ENCODE measurements at places on chromosomes 16 and 17. TPM values are rescaled to one million over a fixed set of nuclear protein-coding genes. Genes with fewer than 3 reads are reported as not detected.

GRCh38 chr17:80989586-80989913, 2.1 kb upstream of the CHMP6 start:
- no peak for DNase-seq

The GRIN2A gene
- not detected for polyA plus RNA-seq

GRCh38 chr16:4989391-4990006, 31.4 kb downstream of the SEC14L5 start:
- no peak for DNase-seq

The KIF18B gene
- not detected for polyA plus RNA-seq

DNA sequence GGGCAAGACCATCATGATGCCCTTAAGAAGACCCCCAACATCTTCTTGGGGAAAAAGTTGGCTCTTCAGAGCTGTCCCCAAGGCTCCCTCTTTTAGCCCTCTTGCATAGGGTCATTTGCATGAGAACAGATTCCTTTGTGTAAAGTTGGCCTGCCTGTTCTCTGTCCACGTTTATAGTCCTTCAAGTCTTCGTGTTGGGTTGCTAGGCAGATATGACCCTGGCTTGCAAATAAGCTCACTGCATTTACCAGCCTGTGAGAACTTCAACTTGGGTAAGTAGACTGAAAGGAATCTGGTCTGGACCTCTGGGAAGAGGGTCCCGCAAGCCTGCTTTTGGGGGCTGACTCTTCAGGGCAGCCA, 2.9 kb downstream of the ARSG start:
- no peak for DNase-seq

DNA sequence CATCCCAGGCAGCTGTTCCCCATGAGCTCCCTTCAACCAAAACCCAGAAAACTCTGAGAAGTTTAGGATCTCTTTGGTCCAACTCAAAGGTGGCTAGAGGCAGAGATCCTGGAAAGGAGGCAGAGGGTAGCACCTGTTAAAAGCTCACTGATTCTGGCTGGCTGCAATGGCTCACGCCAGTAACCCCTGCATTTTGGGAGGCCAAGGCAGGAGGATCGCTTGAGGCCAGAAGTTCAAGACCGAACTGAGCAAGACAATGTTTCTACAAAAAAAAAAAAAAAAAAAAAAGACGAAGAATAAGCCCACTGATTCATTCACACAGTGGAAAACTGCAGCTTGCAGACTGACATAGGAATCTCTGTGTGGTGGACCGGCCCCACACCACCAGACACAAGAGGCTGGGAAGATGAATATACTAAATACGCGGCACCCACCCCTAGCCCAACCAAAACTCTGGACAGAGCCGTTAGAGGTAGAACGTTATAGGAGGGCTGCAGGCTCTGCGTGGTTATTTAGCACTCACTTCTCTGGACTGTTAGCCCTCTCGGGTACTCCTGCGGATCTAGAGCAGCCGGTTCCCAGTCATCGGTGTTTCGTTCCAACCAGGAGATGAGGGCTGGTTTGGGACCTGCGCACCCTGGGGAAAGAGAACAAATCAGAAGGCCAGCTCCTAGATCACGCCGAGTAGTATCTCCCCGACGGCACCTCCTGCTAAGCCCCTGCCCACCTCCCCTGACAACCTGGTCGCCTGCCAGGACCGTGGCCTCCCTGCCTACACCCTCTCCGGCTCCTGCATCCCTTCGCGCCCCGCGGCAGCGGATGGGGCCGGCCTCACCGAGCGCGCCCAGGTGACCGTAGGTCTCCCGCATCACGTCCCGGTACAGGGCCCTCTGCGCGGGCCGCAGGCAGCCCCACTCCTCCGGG, 925 bp downstream of the ZNF689 start:
- no peak for DNase-seq

The KRT33B gene
- polyA plus RNA-seq, result not detected

The PRSS36 gene
- polyA plus RNA-seq, result 3.5 TPM

- DNase-seq, result no peak
Measured at GRCh38 chr17:80538484-80538883, 6.2 kb upstream of the RPTOR start.

DNA sequence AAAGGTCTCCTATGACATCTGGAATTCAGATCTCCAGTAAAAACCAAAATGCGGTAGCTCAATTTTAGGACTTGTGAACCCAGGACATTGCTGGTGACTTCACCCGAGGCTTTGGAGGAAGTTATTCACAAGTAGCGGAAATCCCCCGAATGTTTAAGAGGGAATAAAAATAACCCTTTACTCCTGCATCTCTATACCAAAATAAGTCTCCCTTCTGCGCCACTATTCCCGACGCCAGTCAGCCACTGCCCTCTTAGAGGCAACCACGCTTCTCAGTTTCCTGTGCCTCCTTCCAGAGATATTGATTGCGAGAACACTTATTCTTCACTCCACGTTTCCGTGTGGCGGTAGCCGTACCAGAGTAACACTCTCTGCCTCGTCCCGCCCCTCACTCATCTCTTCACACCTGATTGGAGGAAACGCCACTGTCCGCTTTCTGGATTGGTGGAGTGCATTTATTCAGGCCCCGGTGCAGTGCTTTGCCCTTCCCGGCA, 27.4 kb downstream of the EMP2 start:
- DNase-seq, result peak; percentile 10

- peak; percentile 53 for DNase-seq
Measured at GRCh38 chr17:39794249-39794970, 56.7 kb downstream of the GRB7 start.

DNA sequence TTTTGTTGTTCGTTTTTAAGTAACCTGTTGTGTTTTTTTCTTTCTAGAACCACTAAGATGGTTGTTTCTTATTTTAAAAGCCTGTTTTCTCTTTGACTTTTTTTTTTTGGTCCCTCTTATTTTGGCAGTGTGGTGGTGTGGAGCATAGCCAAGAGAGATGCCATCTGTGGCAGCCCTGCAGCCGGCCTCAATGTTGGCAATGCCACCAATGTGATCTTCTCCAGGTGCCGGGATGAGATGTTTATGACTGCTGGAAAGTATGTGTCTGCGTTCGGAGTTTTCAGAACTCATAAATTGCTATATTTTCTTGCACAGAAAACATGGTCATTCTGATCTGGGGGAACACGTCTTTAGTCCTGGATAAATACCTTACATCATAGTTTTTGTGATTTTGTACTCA, 17.6 kb downstream of the CFAP52 start:
- no peak for DNase-seq

DNA sequence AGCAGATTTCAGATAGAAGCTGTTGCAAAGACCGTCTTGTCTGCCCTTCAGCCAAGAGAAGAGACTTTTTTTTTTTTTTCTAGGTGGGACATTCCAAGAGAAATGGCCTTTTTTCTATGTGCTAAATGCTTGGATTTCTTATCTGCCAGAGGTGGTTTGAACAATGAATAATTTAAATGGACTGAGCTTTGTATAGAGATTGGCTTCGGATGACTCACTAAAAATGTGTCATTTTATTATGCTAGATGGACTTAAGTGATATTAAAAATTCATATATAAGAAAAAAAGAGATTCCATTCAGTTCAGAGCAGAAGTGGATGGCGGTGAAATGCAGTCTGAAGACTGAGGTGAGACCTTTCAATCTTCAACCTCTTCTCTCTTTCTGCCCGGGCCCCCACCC, 58.4 kb downstream of the MEAK7 start:
- DNase-seq, result no peak

GRCh38 chr16:86167061-86167460, 268.1 kb downstream of the IRF8 start:
- no peak for DNase-seq

- DNase-seq, result no peak
Measured at GRCh38 chr16:82633964-82634600, 7.3 kb downstream of the CDH13 start.

- no peak for DNase-seq
Measured at GRCh38 chr17:29252101-29252791, 5.6 kb downstream of the CRYBA1 start.

DNA sequence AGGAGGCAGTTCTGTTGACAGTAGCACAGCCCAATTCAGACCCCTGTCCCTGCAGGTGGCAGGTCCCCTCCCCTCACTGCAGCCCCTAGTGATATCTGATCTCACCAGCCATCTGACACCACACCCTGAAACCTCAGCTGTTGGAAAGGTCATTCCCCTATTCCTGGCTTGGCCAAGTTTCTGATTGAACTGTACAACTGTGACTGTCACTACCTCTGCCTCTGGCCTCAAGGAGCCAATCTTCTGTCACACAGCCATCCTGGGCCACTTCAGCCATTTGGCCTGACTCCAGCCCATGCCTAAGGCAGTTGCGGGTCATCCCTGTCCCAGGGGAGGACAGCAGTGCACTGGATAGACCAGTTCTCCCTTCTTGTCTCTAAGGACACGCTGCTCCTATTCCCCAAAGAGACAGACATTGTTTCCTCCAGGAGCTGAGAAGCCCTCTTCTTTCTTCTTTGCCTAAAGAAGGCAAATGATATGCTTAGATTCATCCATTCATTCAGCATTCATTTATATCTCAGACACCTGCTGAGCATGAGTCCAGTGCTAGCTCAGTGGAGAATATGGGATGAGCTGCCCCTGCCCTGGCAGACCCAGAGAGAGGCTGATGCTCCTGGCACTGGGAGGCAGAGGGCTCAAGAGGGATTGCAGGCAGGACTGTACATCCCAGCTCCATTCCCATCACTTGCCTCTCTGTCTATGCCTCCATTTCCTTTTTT, 4.6 kb upstream of the ALDOA start:
- DNase-seq, result no peak

- DNase-seq, result no peak
Measured at GRCh38 chr16:88084881-88085280, 133.6 kb downstream of the BANP start.

GRCh38 chr17:11296994-11297393, 56.0 kb downstream of the SHISA6 start:
- DNase-seq, result no peak

DNA sequence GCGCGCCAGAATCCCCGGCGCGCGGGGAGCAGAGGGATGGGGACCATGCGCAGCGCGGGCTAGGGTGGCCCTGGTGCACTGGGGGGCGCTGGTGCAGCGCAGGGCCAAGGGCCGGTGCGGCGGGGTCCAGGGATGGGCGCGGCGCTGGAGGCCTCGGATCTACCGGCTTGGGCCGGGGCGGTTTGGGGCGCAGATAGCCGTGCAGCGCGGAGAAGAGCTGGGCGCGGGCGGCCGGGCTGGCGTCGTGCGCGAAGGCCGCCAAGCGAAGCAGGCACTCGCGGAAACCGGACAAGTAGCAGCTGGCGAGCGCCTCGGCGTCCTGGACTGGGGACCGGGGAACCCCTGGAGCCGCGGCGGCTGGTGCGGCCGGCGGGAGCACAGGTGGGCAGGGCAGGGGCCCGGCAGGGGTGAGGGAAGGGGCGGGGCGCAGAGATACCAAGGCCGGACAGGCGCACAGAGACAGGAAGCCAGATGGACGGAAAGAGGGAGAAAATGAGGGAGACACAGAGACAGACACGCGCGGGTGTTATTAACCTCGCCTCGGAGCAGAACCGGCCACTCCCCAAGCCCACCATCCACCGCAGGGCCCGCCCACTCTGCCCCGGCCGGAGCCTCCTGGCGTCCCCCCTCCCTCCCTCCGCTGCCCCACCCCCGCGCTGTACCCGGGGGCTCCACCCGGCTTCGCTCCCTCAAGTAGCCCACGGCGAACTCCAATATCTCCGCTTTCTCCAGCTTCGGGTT, 2.1 kb downstream of the HES7 start:
- no peak for DNase-seq

- no peak for DNase-seq
Measured at GRCh38 chr16:1647856-1648255, 30.2 kb upstream of the JPT2 start.

DNA sequence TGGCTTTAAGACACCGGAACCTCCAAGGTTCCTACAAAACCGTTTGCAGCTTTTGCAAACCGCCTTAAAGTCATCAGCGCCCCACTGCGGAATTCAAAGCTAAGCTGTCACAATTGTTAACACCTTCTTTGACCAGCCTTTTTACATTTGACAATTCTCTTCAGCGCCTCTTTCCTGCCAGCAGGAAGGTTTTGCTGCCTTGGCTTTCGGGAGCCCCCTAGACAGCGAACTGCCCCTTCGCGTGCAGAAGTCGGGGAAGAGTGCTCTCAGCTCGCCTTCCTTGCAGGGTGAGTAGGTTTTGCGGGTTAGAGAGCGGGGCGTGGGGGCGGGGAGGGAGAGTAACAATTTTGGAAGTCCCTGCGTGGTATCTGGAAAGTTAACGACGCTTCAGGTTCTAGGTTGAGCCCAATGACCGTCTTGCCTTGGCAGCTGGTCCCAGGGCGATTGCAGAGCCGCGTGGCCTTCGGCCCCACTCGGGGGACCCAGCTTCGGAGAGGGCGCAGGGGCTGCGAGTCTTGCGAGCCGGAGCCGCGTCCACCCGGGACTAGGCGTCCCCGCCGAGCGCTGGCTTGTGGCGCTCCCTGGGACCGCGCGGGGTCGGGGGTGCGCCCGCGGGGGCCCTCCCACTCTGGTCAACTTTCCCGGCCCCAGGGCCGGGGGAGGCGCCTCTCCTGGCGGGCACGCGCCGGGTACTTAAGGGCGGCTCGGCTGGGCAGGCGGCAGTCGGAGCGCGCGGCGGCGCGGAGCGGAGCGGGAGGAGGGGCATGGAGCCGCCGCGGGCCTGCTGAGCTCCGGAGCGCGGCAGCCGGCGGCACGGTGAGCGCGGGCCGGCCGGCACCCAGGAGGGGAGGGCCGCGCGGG, at the start of gene HAS3:
TSS of gene HAS3 (plus strand) at position 153 of the 861 bp plus-strand sequence. CDS start 3,743 bp downstream, outside the sequence.
- peak; percentile 16 for DNase-seq

- no peak for DNase-seq
Measured at GRCh38 chr17:61466246-61466645, 14.0 kb downstream of the TBX4 start.

The HBA2 gene
- 8.6 TPM for polyA plus RNA-seq

The ABCC11 gene
- polyA plus RNA-seq, result 0.05 TPM

GRCh38 chr17:64615028-64615677, 47.0 kb downstream of the SMURF2 start:
- no peak for DNase-seq

Measured in naive thymus-derived CD8-positive, alpha-beta T cell (primary cell).